G401 (cell line): ENCODE measurements at places on chromosomes 7 and 10. TPM values are rescaled to one million over a fixed set of nuclear protein-coding genes. Genes with fewer than 3 reads are reported as not detected.

DNA sequence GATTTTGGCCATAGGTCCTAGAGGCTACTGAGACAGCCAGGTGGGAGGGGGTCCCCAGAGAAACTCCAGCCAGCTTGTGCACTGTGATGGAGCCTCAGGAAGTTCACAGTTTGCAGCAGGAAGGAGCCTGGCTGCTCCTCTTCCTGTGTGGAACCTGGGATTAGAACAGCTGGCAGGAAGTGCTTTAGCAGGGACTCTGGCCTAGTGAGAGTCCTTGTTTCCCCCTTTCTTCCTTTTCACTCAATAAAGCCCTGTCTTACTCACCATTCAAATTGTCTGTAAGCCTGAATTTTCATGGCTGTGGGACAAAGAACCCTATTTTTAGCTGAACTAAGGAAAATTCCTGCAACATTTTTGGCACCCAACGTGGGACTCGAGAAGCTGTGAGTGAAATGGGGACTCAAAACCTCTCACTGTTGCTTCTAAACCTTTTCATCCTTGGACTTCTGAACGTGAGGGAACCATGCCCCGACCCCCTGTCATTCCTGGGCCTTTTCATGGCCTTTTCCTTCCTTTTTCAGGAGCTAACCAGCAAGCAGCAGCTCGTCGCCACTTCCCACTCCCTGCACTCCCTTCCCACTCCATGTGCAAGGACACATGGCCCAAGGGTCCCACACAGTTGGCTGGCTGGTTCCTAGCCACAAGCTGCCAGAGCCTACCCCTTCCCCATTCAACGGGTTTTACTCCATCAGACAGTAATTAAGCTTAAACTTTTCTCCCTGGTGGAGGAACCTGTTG, 32.8 kb upstream of the SORCS3 start:
- DNase-seq, result no peak

GRCh38 chr10:128065881-128066534, 60.2 kb downstream of the MKI67 start:
- DNase-seq, result no peak

The TIMM23 gene
- 178 and 222 TPM in 2 replicates for total RNA-seq

DNA sequence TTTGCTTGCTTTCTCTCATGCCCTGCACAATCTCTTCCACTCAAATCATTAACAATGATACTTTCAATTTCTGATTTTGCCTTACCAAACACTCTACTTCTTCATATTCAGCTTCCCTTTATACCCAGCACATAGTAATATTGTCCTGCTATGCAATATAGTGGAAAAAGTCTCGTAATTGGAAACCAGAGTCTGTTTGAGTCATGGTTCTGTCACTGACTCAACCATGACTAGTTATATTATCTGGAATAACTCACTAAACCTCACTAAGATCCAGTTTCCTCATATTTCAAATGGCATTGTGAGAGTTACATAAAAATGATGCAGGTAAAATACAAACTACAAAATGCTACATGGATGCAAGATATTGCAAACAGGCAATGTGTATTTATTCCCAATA, 98.5 kb upstream of the LRRTM3 start:
- DNase-seq, result no peak

- no peak for DNase-seq
Measured at GRCh38 chr7:54995610-54996363, 23.0 kb upstream of the EGFR start.

The LBX1 gene
- 17.5 and 32.2 TPM in 2 replicates for total RNA-seq

The EN2 gene
- total RNA-seq, result not detected in 2 replicates

GRCh38 chr10:12349629-12350166, 351 bp downstream of the CAMK1D start:
- no peak for DNase-seq

DNA sequence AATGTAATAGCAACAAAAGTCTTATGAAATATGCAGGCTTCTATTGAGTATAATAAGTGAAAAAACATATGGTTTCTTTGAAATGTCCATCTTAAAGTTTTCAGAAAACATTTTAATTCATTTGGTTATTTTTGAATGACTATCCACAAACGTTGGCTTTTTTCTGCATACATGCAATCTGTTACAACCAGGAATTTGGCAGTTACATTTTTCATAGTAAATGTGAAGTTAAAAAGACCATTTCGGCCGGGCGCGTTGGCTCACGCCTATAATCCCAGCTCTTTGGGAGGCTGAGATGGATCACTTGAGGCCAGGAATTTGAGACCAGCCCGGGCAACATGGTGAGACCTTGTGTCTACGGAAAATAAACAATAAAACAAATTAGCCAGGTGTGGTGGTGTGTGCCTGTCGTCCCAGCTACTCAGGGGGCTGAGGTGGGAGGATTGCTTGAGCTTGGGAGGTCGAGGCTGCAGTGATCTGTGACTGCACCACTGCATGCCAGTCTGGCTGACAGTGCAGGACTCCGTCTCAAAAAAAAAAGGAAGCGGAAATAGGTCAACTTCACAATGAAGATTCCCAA, 73.9 kb upstream of the NMT2 start:
- no peak for DNase-seq

DNA sequence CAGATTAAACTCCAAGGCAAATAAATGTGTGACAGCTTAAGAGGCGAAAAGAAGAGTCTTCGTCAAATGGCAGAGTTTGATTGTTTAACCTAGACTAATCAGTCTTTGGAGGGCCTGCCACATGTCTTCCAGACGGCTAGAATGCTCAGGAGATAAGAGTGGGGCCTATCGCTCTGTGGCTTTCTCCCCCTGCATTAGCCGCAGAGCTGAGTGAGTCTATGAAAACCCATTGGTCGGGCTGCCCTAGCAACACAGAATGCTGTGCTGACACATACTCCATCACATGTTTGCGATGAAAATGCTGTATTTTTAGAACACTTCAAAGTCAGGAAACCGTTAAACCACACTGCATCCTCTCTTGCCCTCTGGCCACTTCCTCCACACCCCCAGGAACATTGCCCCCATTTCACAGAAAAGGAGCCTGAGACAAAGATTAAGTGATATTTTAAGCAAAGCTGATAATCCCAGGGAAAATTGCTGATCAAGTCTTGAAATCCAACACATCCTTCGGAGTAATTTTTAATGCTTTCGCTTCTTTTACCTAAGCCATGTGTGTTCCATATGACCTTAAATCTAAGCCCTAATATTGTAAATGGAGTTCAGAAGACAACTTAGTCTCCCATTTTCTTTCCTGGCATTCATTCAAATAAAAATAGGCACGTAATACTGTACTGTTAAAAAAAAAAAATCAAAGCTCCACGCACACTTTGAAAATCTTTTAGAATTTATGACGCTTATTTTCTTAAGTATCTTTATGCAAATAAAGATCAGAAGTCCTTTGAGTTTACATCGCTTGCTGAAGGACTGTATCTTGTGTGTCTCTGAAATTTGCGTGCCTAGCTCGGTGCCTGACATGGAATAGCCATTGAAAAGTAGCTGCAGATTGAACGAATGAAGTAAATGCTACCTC, 161.2 kb downstream of the CELF2 start:
- no peak for DNase-seq

- no peak for DNase-seq
Measured at GRCh38 chr7:99390941-99391602, 16.5 kb downstream of the ARPC1B start.

GRCh38 chr7:151429237-151429559, 10.7 kb downstream of the CRYGN start:
- DNase-seq, result no peak

DNA sequence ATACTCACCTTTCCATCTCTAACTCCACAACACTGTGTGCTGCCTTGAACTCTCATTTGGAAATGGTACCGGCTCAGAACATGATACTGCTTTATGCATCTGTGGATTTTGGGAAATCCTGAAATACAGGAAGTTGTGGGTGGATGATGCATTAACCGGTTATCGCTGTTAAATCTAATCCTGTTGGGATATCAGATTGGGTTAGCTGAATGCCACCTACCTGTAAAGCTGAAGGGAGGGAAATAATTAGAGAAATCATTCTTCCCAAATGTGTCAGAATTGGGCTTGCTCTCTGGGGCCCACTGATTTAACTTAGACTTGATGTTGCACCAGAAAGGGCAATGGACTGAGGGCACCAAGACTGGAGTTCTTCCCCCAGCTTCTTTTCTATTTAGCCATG, 54.0 kb downstream of the CH25H start:
- no peak for DNase-seq

- no peak for DNase-seq
Measured at GRCh38 chr10:49844775-49845595, 82.9 kb upstream of the OGDHL start.

DNA sequence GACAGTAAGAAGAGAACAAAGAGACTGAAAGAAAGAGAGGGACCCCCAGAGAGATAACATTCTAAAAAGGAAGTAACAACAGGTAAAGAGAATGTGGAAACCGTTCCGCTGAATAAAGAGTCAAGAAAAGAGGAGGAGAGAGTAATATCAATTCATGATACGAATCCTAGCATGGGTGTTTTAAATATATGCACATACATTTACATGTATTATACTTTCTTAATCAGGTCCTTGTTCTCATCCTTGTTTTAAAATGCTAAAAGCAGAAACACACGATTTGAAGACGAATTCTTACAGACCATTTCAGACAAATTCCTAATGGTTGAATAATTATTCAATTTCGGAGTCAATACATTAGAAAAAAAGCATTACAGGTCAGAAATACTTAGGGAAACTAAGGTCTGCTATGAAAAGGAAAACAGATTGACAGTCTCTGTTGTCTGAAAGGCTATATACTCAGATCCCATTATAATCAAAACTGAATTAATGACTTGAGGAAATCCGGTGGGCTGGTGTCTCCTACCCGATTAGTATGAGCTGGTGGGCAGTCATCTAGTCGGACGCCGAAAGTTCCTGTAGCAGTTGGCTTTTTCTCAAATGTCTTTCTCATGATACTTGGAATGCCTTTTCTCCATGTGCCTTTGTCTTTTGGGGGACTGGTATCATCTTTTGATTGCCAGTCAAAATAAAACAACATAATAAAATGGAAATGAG, 127.3 kb downstream of the ARHGAP21 start:
- DNase-seq, result no peak

DNA sequence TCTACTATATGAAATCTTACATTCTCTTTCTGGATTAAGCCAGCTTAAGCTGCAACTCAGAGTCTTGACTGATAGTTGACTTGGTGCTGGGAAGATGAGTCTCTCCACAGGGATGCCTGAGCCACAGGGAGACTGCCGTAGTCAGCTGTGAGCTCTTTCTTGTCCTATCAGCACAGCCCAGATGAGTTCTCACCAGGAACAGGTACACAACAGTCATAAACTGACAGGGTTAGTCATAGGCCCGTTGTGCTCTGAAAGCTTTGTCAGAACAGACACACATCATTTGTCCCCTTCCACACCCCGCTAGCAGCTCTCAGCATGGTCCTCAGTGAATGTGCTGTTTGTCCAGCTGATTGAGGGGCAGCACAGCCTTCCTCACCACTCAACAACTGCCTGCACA, 221.6 kb downstream of the RPS24 start:
- DNase-seq, result no peak

GRCh38 chr7:107370816-107371215, 99.0 kb upstream of the GPR22 start:
- no peak for DNase-seq

- DNase-seq, result no peak
Measured at GRCh38 chr10:70523057-70523456, 44.5 kb downstream of the PALD1 start.

The PRRT4 gene
- 0.78 TPM in 1 of 2 replicates, not detected in the other for total RNA-seq

- DNase-seq, result no peak
Measured at GRCh38 chr7:43328785-43329380, 216.4 kb downstream of the HECW1 start.

GRCh38 chr7:130732980-130733930, 752 bp downstream of the KLF14 start:
- no peak for DNase-seq

- peak; percentile 86 for DNase-seq
Measured at GRCh38 chr10:3077940-3078630, 10.7 kb downstream of the PFKP start.

The AZGP1 gene
- 1.1 TPM in 1 of 2 replicates, not detected in the other for total RNA-seq

DNA sequence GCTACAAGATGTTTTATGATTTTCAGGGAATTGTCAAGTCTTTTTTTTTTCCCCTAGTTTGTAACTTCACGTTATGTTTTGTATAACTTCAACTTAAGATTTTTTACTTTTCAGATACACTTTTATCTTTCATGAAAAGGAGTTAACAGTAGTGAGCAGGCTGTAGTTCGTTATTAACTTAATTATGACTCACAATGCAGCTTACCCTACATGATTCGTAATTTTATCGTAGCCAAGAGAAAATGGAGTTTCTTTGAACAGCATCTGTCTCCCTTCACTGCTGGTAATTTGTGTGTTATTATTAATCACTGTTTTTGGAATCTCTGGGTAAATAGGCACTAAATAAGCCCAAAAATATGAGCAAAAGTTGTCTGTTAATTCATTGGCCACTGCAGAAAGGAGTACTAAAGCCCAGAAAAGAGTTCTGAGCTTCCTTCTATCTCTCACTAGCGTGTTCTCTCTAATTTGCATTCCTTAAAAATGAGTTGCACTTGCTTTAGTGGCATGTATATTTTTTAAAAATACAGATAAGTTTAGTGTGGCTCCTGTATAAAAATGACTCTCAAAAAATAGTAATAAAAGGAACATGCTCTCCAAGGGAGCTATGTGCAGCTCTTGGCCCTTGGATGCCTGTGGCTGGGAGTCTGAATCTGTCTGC, 36.1 kb downstream of the RALA start:
- DNase-seq, result no peak

- no peak for DNase-seq
Measured at GRCh38 chr10:125153703-125154490, 6.5 kb downstream of the CTBP2 start.

The FAM25A gene
- total RNA-seq, result not detected in 2 replicates

GRCh38 chr7:25830215-25830614, 321.8 kb upstream of the NFE2L3 start:
- peak; percentile 67 for DNase-seq

GRCh38 chr7:74665296-74665938, 7.9 kb downstream of the GTF2I start:
- DNase-seq, result no peak

DNA sequence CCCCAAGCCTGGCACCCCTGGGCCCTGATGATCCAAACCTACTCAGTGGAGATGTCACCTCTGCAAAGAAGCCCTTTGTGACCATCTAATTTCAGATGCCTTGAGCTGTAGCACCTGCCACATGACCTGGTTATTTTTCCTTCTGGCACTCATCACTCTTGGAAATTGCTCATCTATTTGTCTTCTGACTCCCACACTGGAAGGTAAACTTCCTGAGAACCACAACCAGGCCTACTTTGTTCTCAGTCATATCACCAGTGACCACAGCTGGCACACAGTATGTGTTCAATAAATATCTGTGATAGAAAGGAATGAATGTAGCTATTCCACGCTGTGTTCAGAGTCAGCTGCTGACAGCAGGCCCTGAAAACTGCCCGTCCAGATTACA, 97.1 kb downstream of the SH3PXD2A start:
- DNase-seq, result peak; percentile 54
